ENCODE measurements at places on chromosomes 12 and 14. TPM values are rescaled to one million over a fixed set of nuclear protein-coding genes. Genes with fewer than 3 reads are reported as not detected.

Gene MANSC4
- not detected for polyA plus RNA-seq

GRCh38 chr12:54368025-54368708, 3.9 kb upstream of the GPR84 start:
- no peak for DNase-seq

- no peak for DNase-seq
These were observed 9.4 kb upstream of the KCNA1 start for GRCh38 chr12:4900327-4900726.

GRCh38 chr12:97764700-97765099, 302.1 kb downstream of the RMST start:
- no peak for DNase-seq

Gene COX8C
- not detected for polyA plus RNA-seq

GRCh38 chr12:130761537-130762318, 45.6 kb upstream of the RIMBP2 start:
- DNase-seq = peak; percentile 57

Gene SNX6
- polyA plus RNA-seq = 72.7 TPM

- no peak for DNase-seq
These were observed 36.4 kb downstream of the FZD10 start for GRCh38 chr12:130198663-130199060.

Gene SRSF5
- 338 TPM for polyA plus RNA-seq

Gene DIO2
- polyA plus RNA-seq = 1.6 TPM

Gene SERPINA9
- polyA plus RNA-seq = not detected

Gene GDF3
- not detected for polyA plus RNA-seq

GRCh38 chr14:78075555-78076277, 94.5 kb upstream of the NRXN3 start:
- DNase-seq = no peak

Gene CAPZA3
- not detected for polyA plus RNA-seq

Gene CCDC91
- polyA plus RNA-seq = 16.0 TPM

GRCh38 chr12:58529897-58530741, 390.2 kb downstream of the LRIG3 start:
- DNase-seq = no peak

DNA sequence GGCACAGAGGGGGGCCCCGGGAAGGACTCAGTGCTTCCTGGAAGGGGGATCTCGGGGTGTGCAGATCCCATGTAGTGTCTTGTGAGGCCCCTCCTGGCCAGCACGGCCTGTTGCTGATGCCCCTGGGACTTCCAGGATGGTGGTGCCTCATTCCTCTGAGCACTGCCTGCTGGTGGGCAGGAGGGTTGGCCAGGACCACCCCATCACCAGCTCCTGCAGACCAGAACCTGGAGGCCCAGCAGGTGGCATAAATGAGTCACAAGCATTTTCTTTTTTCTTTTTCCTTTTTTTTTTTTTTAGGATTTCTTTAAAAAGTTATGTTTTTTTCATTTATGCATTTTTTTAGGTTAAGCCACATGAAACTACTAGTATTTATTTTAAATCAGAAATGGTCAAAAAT, 8.0 kb downstream of the MMP17 start:
- no peak for DNase-seq

DNA sequence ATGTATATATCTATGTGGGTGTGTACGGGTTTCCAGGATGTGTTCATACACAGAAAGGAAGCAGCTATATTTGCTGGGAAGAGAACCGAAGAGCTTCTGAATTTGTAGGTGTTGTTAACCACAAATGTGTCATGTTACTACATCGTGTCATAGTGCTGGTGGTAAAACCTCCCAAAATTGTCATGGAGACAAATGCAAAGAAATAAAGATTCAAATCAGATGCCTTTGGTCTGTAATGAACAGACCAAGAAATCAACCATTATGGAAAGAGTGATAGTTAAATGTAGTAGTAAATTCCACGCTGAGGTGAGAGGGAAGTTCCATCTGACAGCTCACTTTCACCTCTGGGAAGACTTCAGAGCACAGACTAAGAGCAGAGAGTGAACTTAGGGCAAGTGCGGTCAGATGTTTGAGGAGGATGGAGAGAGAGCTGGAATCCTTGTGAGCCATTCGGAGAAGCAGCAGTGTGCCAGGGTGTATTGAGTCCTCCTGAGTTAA, 487.5 kb downstream of the TMEM121 start:
- DNase-seq = no peak

Gene KLHDC1
- polyA plus RNA-seq = 1.1 TPM

Gene CCDC175
- polyA plus RNA-seq = not detected

Gene BMP4
- 3.7 TPM for polyA plus RNA-seq

Gene NAV3
- polyA plus RNA-seq = 1.2 TPM

GRCh38 chr12:30847259-30847658, 79.3 kb upstream of the TSPAN11 start:
- DNase-seq = no peak

Gene ANKRD33
- not detected for polyA plus RNA-seq

GRCh38 chr12:87603727-87604126, 425.5 kb downstream of the C12orf50 start:
- no peak for DNase-seq

Gene ASPG
- 24.6 TPM for polyA plus RNA-seq

DNA sequence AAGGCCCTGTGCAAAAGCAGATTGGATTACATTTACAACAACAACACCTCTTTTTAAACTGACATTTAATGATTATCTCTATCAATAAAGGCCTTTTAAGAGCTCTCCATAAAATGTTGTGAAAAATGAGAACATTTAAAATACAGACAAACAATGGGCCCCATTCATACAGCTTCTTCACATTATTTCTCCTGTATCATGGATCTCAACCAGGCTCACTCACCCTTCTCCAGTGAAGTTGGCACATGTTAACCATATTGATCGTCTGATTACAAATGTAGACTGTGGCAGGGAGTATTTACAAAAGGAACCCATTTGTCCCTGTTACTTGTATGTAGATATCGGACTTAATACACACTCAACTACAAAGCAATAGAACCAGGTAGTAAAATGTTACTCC, 220.2 kb upstream of the BTG1 start:
- no peak for DNase-seq

DNA sequence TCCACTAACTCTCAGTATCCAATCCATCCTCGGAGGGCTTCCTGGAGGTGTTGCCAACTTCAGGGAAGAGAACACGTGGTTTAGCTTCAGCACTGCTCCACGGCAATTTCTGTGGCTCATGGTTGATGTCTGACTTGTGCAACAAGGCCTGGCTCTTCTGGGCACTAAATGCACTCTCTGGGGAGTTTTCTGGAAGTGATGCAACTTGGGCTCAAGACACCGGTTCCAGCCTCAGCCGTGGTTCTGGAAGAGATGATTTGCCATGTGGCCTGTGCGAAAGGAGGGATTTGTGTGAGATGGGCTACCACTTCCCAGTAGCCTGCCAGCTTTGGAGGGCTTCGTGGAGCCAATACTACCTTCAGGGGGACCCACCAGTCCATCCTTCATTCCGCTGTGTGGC, 118.6 kb upstream of the RTL1 start:
- peak; percentile 21 for DNase-seq

- DNase-seq = no peak
These were observed 18.9 kb upstream of the LRTM2 start for GRCh38 chr12:1801303-1801975.

DNA sequence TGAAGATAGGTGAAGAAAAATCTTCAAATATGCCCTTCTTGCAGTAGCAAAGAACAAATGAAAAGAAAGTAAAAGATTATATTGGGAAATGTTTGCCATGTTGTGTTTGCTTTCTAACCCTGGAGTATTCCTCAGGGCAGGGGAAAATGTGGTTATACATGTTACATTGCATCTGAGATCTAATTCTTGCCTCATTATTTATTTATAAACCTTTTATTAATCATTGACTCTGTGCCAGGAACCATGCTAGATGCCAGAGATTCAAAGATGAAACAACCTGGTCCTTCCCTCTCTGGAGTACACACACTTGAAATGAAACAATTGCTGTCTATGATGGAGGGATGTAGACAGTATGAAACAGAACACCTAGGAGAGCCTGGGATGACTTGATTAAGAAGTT, 128.1 kb upstream of the HMGA2 start:
- DNase-seq = no peak

Gene RD3L
- not detected for polyA plus RNA-seq

Measured in sigmoid colon (tissue), 7 donors.